Stimulated activated CD8-positive, alpha-beta memory T cell treated with anti-CD3 and anti-CD28 coated beads, Interleukin-4, amount 100 ng/mL, for 24 hours (primary cell): ENCODE measurements at places on chromosomes 2 and 18.

GRCh38 chr2:46489423-46490174 lies 10.2 kb downstream of the TMEM247 start:
- DNase-seq, result no peak

DNA sequence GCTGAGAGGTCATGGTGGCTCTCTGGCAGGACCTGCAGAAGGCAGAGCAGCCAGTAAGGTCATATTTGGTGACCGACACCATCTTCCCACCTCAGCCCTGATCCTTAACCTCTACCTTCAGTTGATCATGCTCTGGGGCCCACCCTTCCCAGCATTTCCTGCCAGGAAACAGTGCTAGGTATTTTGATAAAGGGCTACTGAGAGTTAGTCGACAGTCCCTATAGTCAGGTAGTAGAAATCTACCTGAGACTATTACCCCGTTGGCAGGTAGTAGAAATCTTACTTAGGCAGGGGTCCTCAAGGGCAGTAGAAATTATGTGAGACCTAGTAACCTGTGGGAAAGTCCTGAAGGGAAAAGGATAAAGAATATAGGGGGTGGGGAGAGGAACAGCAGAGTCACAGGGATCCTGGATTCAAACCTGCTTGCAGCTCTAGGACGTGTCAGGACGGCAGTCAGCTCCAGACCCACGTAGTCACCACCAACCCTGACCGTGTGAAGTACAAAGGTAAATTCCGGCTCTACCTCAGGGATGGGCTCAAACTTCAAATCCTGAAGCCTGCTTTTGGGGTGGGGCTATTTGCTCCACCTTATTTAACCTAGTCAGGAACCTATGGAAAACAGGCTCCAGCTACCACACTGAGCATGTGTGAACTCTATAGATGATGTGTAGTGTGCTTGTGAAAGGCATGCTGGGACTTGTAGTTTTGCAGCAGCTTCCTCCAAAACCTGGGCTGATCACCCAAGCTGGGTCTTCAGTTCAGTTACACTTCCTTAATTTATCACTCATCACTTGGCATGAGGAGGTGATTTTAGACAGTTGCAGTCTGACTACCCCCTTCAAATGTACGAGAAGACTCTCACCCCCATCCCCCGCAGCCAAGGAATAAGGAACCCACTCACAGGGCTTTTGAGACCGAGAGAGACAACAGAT lies at the start of gene DQX1:
DQX1 (minus strand) TSS at position 515 of the 932 bp plus-strand sequence; CDS start at position 13, 502 bp downstream.
- DNase-seq, result no peak

GRCh38 chr2:156192468-156192867 lies 140.1 kb downstream of the NR4A2 start:
- DNase-seq, result no peak

DNA sequence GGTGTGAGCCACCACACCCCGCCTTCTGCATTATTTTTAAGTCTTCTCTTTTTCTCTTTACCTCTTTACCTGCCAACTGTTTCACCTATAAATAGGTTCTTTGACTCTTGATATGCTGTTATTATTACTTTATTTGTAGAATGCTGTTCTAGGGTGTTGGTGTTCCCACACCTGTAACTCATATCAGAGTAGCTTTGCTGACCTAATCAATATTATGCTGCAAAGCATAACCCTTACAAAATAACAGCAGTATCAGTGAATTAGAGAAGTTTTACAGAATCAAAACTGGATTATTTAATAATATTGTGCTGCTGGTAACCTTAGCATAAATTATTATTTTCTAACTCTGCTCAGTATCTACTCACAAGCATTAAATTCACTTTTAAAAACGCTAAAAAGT lies 161.5 kb downstream of the FIGN start:
- DNase-seq, result no peak

- DNase-seq, result no peak
Observed at GRCh38 chr2:67164771-67165522, 232.2 kb upstream of the ETAA1 start.

DNA sequence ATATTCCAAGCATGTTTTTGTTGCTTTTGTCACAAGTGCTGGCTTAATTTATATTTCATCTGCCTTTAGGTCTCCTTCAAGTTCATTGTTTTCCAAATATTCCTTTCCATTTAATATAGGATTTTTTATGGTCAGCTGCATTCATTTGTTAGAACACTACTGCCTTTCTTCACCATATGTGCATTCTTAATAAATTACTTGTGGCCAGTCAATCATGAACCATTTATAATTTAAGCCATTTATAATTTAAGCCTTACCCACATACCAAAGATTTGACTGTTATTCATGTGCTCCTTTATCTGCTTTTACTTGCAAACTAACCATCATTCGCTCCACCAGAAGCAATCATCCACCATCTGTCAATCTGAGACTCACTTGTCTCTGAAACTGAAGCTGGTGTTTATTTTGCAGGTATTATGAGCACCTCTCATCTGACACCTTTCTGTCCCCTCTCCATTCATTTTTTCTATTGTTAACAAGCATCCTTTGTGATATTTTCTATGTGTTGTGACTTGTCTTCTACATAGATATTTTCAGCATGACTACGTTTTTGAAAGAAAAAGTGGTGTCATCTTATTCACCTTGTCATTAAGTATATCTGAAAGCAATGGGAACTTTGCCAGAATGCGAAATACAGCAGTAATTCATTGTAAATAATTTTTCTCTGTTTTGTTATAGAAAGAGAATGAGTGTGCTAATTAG lies 786.8 kb downstream of the KCNJ3 start:
- no peak for DNase-seq

DNA sequence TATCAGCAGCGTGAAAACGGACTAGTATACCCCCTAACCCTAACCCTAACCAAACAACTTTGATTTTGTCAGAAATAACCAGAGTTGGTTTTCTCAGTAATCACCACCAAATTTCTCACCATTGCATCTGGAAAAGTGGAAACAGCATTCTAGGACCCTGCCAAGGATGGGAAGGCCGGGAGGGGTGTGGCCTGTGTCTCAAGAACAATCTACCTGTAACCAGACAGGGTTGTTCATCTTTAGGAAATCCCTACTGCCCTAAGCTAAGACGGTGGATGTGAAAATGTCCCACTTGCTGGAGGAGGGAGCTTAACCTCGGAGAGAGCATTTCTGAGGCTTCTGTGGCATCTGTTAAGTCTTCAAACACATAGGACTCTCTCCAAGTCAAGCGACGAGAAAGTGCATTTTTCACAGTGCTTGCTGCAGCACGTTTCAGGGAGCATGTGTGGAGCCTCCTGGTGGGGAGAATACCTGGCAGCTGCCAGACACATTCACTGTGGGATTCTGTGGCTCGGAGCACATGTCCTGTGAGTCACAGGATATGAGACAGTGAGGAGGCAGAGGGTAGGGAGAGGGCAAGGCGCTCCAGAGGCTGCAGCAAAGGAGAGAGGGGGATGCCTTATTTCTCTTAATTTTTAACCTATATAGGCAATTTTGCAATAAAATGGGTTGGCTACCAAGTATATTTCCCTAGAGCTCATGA lies 207.5 kb downstream of the SPP2 start:
- DNase-seq, result no peak

GRCh38 chr18:43876748-43877147 lies 599.5 kb upstream of the SYT4 start:
- no peak for DNase-seq

DNA sequence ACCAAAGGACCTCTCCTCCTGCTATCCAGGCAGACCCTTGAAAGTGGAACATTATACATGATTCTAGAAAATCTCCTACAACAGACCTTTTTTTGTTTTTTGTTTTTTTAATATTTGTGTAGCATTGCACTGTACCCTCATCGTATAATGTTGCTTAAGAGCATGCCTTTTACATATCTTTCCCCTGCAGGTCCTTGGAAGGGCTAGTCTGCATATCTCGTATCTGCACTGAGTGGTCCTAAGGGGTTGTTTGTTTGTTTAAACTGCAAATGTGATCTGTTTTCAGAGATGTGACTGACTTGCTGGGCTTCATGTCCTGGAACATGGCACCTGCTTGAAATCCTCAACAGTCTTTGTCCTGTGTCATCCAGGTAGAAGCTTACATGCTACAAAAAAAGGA lies 204.1 kb downstream of the FAM210A start:
- DNase-seq, result no peak

DNA sequence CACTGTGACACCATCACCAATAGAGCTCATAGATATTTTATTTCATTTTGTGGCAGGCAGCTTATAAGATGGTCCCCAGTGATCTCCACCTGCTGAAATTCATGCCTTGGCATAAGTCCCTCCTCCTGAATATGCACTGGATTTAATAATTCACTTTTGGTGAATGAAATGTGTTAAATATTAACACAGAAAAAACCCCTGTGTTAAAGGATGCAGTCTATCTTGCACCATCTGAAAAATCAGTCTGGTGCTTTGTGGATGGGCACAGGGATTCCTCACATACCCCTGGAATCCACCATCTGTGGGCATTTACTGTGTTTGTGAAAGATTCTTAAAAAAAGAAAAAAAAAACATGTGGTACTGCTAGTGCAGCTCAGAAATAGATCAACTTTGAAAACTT lies 26.1 kb upstream of the WIPF1 start:
- DNase-seq, result no peak

DNA sequence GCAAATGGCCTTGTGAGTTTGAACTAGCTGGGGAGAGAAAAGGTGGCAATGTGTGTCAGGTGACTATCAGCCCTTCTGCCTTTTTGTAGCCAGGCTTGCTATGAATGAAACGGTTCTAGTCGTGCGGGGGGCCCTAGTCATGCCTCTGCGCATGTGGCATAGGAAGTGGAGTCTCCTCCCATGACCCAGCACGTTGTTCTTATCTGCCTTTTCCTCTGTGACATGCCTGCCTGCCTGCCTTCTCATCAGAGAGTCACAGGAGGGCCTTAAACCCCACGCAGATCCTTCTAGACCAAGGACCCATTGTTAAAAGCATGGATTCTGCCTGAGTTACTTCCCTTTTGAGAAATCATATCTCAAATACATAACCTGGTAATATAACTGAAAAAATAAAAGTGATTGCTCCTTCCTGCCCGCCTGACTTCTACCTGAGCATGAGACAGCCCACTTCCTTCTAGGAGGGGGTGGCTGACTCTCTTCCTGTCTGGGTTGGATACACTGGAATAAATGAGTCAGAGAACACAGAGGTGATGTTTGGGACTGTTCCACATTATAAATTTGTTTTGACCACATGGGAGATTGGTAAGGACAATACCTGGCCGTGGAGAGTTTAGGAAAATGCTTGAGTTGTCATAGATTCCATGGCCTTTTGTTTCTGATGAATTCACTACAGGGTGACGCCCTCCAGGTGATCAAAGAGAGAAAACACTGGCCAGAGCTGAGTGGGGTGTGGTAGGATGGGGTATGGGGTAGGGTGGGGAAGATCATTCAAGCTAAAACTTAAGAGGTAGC lies 49.8 kb downstream of the FBLN7 start:
- DNase-seq, result peak; percentile 54

DNA sequence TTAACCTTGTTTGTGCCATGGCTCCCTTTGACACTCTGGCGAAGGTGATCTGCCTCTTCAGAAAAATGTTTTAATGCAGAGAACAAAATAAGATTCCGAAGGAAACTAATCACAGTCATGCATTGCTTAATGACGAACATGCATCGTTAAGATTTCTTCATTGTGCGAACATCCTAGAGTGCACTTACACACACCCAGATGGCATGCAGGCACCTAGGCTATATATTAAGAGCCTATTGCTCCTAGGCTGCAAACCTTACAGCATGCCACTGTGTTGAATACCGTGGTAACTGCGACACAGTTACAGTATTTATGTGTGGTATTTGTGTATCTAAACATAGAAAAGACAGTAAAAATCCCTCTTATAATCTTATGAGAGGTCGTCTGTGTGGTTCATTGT lies 8.3 kb downstream of the ASAP2 start:
- no peak for DNase-seq

GRCh38 chr18:12908706-12909105 lies 24.7 kb upstream of the PTPN2 start:
- no peak for DNase-seq

DNA sequence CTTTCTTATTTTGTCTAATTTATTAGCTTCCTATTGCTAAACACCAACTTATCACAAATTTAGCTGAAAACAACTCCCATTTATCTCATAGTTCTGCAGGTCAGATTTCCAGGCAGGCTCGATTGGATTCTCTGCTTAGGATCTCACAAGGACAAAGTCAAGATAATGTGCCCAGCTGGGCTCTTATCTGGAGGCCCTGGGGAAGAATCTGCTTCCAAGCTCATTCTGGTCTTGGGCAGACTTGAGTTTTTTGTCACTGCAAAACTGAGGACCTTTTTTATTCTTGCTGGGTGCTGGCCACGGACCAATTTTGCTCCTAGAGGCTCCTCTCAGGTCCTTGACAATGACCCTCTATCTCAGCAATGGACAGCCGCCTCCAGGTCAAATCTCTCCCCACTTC lies 215.5 kb downstream of the TRIB2 start:
- no peak for DNase-seq

DNA sequence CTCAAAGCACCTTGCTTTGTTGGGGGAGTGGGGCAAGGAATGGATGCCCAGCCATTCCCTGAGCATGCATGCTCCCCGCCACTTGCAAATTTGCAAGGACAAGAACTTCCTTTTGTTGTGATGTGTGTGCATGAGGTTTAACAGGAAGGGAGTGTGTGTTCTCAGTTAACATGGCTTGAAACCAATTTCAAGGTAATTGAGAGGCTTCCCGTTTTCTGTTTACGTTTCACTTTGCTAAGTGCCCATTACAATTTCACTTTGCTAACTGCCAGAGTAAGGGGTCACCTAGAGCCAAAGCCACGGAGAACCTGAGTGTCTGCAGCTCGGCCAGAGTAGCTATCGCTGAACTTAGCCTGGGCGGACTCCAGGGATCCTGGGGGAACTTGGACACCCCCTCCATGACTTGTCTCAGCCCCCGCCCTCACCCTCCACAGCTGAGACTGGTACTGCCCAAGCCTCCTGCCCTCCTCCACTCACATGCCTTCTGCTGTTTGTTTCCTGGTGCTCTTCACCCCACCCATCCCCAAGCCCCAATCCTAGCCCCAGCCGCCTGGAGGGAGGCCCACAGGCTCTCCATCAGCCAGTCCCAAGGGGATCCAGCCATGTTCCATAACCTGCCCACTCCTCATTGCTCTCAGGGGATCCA lies 53.6 kb upstream of the LAPTM4A start:
- no peak for DNase-seq

DNA sequence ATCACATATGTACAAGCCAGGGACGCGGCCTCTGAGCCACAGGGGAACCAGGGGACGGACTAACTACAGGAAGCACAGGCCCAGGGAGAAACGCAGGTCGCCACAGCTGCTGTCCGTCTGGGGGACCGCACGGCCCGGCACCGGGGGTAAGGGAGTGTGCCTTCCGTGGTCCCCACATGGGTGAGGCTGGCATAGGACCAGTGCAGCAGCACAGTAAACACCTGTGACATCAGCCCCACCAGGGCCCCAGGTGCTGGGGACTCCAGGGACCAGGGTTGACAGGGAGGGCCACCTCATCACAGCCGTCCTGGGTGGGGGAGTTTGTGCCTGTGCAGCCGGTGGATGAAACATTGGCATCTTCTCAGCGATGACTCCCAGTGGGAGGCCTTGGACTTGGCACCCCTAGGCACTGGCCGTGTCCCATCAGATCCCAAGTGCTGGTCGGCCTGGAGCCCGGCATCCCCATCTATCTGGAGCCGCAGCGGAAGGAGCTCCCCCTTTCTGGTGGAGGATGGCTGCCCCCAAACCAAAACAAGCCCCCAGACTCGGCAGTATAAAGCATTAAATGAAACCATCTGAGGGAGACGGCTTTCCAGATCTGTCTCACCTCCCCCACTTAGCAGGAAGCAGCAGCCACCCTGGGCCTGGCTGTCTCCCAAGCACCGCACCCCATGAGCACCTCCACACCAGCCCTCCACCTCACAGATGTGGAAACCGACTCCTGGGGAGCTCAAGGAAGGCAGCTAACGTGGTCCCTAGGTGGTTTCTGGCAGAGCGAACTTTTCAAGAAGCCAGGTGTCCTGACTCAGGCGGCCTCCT lies 22.5 kb downstream of the AQP12A start:
- DNase-seq, result no peak

GRCh38 chr2:11326677-11327211 lies 17.7 kb downstream of the ROCK2 start:
- DNase-seq, result no peak
